ENCODE measurements at places on chromosomes 11 and 22.

GRCh38 chr11:12409621-12410005 is 32.2 kb downstream of the PARVA start:
- no peak for DNase-seq

DNA sequence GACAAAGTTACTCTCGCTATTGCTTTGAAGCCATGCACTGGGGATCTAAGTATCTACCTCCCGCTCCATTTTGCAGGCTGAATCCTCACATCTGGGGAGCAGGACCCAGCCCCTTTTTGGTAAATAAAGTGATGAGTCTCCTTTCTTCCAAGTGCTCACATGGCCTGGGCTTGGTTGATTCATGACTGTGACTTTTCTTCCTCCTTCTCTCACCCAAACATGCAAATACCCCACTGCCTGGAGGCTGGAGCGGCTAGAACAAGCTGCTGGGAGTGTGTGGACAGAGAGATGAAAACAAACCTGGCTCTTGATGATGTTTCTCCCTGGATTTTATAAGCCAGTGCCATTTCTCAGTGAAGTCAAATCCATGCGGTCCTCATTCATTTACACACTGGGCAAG is 72.7 kb downstream of the TRIM29 start:
- no peak for DNase-seq

DNA sequence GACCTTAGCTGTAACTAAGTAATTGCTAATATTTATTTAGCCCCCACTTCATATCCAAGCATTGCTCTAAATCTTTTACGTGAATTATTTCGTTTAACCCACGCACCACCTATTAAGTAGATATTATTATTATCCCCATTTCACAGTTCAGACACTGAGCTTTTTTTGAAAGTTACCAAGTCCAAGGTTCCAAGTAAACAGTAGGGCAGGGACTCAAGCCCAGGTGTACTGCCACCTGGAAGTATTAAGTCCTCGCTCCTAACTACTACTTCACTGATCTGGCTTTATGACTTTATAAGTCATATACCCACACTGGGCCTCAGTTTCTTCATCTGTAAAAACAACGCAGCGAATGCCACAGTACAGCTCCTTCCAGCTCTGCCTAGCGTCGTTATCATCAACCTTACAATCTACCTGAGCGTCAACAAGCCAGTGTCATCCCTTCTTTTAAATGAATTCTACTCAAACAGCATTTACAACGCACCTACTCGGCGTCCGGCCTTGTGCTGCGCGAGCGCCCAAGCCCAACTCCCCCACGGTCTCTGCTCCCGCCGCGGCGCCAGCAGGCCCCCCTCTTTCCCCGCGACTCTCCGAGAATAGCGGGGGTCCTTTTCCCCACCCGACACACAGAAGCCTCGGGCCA is 624 bp downstream of the TMEM41B start:
- no peak for DNase-seq

DNA sequence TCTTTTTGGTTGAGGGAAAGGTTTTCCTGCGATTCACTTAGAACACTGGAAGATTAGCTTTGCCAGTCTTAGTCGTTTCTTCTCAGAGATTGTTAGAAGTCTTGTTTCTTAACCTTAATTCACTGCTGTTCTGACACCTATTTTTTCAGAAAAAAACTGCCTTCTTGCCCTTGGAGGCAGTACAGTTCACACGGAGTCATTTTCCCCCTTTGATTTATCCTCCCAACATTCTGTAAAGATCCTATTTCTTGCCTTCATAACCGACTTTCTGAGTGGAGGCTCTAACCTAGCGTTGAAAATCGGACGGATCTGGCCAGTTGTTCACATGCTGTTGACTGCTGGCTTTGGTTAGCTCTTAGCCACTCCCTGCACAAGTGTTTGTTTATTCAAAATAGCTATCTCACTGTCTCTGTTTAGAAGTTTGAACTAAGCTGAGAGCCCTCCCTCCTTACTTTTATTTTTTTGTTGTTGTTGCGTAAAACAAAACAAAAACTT is 737 bp downstream of the BCL2L13 start:
- DNase-seq = peak; percentile 22

GRCh38 chr11:83649528-83649855 is 363.3 kb upstream of the CCDC90B start:
- no peak for DNase-seq

GRCh38 chr11:76233196-76233921 is 27.1 kb upstream of the WNT11 start:
- no peak for DNase-seq

- no peak for DNase-seq
Observed at GRCh38 chr11:107665018-107665417, 46.8 kb downstream of the SLN start.

DNA sequence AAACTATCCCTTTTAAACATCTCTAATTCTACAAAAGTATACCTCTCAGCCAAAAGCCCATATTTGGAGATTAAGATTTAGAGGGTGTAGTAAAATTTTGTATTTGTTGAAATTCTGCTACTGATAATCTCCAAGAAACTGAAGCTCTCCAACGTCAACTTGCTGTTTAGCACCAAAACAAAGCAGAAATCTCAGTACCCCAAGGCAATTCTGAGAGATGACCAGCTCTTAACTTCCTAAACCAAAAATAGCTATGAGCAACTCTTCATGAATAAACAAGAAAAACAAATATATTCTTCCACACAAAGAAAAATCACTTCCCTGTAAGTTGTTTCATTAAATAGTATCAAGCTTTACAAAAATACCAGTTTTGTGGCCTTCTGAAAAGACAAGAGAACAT is 13.3 kb downstream of the RRAS2 start:
- DNase-seq = no peak

GRCh38 chr11:30322191-30322590 is 713 bp upstream of the ARL14EP start:
- DNase-seq = no peak

GRCh38 chr11:86117001-86117711 is 48.3 kb upstream of the PICALM start:
- DNase-seq = no peak

GRCh38 chr11:85805387-85805786 is 5.6 kb downstream of the SYTL2 start:
- no peak for DNase-seq

- peak; percentile 46 for DNase-seq
Observed at GRCh38 chr11:18696638-18697225, 1.8 kb upstream of the TMEM86A start.

GRCh38 chr22:49658902-49659280 is 168.8 kb downstream of the BRD1 start:
- no peak for DNase-seq

GRCh38 chr11:26187639-26188038 is 144.3 kb upstream of the ANO3 start:
- peak; percentile 92 for DNase-seq

DNA sequence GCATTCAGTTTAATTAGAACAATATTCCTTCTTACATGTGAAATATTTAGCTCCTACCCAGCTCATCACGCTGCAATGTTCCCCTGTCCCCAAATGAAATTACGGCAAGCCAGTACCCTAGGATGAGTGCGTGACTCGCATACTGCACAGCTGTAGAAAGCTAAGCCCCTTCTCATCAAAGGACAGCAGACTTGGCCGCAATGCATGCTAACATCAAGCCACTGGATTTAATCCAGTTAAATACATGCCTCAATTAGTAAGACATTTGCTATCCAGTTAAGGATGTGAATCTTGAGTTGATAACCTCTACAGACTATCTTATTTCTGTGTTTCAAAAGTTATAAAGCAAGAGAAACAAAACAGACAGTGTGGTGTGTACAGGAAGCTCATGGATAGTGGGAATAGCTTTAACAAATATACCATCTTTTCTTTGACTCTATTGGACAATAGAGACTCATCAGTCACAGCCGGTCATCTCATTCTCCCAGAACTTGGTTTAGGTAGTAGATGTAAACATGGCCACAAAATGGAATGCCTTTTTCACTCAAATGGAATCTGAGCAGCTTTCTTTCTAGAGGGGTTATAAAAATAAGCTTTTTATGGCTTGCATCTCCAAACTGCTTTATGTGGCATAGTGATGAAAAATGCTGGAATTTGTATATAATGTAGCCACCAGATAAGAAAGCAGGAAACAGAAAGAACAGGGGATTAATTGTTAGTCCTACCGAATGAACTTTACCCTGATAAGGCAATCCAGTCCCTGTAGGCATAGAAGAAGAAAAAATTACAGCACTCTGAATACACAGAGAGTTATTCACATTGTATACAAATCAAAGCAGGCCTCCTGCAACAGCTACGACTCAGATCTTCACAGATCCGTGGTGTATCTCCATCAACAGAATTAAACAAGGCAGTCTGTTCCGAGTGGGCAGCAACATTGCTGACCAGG is 224.1 kb downstream of the CADM1 start:
- DNase-seq = peak; percentile 54

- no peak for DNase-seq
Observed at GRCh38 chr22:45265535-45265934, 19.2 kb upstream of the UPK3A start.

GRCh38 chr11:91133361-91133760 is 910.5 kb upstream of the CHORDC1 start:
- DNase-seq = peak; percentile 77

DNA sequence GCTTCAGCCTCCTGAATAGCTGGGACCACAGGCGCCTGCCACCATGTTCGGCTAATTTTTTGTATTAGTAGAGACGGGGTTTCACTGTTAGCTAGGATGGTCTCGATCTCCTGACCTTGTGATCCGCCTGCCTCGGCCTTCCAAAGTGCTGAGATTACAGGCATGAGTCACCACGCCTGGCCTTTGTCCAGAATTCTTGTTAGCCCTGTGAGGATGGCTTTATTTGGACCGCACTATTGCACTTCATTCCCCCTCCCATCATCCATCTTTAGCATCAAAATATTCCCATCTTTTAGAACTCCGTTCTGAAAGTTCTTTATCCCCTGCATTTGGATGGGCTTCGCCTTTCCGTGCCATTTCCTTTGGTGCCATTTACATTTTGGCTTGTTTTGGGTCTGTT is 2.6 kb downstream of the SAMM50 start:
- no peak for DNase-seq

DNA sequence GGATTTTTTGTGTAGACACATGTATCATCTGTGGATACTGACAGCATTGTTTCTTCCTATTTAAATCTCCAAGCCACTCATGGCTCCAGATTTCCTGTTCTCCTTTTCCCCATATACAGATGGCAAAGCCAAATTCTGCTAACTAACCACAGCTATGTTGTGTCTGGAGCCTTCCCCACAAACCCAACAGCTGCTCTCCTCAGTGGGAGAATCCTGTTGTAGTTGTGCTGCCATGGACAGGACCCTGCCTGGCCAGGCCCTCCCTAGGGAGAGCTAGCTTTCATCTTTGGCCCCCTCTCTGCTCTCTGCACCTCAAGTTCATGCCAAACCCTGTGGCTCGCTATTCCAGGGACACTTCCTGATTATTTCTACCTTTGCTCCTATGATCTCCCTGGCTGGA is 106.4 kb upstream of the CCDC90B start:
- no peak for DNase-seq

DNA sequence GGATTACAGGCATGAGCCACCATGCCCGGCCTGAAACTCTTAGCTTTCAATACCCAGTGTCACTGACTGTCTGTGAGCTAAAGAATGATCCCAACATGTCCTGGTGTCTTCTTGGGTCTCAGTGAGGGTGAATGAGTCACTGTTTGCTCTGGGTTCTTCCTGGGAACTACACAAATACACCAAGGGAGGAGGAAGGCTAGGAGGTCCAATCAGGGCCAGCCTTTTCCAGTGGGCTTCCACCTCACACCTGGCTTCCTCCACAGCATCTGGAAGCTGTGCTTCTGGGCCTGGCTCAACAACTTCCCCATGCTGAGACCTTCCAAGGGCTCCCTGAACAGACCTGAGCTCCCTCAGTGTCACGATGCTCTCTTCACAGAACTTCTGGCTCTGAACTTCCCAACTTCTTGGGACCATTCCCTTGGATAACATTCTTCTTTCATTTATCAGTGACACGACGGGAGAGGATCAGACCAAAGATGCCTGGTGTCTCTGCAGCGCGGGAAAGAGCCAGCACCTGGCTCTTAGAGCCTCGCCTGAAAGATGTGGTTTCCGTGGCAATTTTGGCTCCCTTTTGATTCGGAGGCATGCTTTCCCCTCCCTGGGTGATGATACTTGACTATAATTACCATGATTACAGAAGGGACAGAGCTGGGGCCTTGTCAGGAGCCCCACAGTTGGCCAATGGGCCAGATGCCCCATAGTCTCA is 22.3 kb upstream of the CHRM4 start:
- DNase-seq = no peak

DNA sequence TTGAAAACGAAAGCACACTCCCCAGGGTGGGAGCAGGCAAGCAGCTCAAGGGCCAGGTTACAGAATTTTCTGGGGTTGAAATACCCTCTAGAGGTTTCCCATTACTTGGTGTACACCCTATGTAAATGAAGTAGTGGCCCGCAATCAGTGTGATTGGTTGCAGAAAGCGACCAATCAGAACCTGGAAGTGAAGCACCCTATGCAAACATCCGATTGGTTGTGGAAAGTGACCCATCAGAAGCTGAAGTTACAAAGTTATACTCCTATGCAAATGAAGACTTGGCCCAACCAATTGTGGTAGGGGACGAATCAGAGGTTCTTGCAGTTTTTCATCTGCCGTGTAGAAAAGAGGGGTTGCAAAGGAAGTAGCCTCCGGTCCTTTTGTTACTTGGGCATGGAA is 19.2 kb downstream of the PRR5 start:
- peak; percentile 27 for DNase-seq

- no peak for DNase-seq
Observed at GRCh38 chr11:38191101-38191500, 1593.1 kb upstream of the RAG2 start.

DNA sequence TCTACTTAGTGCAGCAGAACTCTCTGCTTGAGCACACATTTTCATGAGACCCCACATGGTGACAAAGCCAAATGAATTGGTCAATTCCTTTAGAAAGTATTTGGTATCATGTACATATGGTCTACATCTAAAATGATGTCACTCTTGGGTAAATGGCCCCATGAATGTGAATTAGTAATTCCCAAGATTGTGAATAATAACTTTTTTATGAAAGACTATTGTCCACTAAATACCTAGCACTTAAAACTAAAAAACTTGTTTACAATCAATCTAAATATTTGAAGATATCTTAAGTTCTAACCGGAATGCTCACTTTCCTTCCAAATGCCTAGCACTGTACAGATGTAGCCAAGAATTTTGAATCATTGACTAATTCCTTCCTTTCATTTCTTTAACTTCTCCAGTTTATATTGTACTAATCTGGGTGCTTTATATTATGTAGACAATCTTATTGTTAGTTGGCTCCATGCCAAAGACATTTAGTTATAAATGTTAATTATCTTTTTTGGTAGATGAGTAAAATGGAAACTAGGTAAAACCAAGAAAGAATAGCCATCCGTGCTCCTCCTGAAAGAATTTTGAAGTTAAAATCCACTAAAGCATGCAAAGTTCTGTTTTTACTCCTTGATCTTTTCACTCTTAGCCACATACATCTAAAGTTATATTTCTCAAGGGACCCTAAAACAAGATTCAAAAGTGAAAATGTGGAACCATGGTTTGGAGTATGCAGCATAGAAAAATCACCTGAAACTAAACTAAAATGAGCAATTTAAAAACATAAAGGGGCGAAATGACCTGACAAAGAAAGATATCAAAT is 145.0 kb upstream of the ARHGAP20 start:
- DNase-seq = peak; percentile 37

DNA sequence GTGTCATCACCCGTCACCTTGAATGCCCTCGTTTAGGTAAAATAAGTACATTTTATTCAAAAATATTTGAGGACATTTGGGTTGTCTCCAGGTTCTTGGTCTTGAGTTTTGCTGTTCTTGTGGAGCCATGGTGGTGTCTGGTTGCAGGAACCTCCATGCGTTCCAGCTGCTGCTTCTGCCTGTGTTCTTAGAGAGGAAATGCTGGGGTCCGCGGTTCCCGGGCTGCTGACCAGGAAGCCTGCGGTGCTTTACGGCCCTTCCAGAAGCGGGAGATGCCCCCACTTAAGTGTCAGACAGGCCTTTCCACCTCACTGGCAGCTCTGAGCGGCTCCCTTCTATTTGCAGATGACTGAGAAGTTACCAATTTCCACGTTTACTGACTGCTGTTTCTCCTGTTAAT is 66.8 kb downstream of the LRP5 start:
- DNase-seq = no peak
